ENCODE measurements at places on chromosomes 11 and 22.
A peak's percentile ranks its signal among the peaks of the same experiment; 100 is the strongest.

DNA sequence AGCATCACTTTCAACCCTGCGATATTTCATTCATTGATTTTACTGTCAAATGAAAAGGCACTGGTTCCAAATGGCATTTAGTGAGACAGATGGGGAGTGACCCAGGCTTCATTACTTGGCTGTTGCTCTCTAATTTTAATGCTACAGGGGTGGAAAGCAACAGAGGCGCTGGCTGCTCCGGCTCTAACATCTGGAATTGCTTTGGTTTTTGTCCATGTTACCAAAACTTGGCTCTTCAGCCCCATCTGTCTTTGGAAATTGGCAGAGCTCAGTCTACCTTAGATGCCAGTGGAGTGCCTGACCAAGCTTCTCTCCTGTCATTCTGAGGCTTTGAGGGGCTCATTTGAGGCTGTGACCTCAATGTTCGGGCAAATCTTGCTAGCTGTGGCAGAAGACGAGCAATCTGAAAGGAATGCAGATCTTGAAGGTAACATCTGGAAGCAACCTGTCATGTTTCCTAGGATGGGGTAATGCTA is 409.5 kb upstream of the SYN3 start:
- no peak for DNase-seq

- no peak for DNase-seq
Measured at GRCh38 chr11:102414559-102414958, 38.0 kb downstream of the TMEM123 start.

GRCh38 chr22:36765943-36766450 is 9.9 kb downstream of the IFT27 start:
- DNase-seq: no peak

- no peak for DNase-seq
Measured at GRCh38 chr11:68932358-68932757, 28.7 kb downstream of the IGHMBP2 start.

DNA sequence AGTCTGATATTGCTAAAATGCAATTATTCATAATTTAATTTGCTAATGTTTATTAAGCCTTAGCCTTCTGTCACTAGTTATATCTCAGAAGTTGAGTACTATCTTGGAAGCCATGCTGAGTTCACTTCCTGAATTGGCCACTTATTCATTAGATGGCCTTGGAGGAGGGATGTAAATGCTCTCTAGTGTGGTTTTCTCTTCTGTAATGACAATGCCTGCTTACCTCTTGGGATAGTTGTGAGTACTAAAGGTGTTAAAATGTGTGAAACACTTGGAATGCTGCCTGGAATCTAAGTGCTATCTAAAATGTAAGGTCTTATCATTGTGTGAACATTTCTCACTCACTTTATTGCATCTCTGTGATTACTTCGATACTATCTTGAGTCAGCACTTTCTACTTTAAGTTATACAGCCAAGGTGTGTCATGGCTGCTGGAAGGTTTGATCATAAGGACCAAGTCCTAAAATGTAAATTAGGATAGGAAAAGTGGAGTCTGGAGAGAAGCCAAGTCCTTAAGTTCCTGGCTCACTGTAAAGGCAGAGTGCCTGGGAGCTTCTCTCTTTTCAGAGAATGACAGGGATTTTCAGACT is 12.4 kb downstream of the GLYATL2 start:
- DNase-seq: no peak

DNA sequence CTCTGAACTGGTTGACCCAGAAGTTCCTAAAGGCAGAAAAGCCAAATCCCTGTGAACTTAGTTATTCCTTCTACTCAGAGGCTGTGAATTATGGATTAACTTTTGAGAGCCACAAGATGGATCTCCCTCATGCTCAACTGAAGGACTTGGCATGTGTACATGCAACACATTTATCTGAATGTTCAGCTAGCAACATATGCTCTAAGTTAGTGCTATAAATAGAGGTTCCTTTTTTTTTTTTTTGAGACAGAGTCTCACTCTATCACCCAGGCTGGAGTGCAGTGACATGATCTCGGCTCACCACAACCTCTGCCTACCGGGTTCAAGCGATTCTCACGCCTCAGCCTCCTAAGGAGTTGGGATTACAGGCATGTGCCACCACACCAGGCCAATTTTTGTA is 40.1 kb downstream of the EIF4ENIF1 start:
- DNase-seq: no peak

GRCh38 chr22:39463277-39463676 is 6.5 kb downstream of the MGAT3 start:
- no peak for DNase-seq

DNA sequence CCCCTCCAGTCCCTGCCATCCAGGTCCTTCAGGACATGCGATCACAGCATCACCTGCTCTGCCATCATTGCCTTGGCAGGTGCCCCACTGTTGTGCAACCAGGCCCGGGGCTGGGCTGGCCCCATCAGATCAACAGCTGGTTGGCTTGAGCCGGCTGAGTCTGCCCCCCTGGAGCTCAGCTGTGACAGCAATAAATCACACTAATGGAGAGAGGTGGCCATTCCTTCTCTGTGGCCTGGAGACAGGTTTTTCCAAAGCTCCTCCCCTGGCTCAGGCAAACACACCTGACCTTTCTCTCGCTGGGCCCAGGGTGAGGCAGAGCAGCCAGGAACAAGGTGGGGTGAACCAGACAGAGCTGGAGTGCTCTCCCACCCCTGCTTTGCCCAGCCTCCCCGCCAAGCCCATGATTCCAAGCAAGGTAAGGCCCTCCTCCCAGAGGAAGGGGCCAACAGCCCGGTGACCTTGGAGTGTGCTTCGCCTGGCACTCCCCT is 8.9 kb upstream of the FXYD2 start:
- DNase-seq: no peak

GRCh38 chr22:45462034-45462655 is 40.5 kb upstream of the FBLN1 start:
- no peak for DNase-seq

GRCh38 chr11:122634501-122634900 is 21.0 kb upstream of the UBASH3B start:
- no peak for DNase-seq

DNA sequence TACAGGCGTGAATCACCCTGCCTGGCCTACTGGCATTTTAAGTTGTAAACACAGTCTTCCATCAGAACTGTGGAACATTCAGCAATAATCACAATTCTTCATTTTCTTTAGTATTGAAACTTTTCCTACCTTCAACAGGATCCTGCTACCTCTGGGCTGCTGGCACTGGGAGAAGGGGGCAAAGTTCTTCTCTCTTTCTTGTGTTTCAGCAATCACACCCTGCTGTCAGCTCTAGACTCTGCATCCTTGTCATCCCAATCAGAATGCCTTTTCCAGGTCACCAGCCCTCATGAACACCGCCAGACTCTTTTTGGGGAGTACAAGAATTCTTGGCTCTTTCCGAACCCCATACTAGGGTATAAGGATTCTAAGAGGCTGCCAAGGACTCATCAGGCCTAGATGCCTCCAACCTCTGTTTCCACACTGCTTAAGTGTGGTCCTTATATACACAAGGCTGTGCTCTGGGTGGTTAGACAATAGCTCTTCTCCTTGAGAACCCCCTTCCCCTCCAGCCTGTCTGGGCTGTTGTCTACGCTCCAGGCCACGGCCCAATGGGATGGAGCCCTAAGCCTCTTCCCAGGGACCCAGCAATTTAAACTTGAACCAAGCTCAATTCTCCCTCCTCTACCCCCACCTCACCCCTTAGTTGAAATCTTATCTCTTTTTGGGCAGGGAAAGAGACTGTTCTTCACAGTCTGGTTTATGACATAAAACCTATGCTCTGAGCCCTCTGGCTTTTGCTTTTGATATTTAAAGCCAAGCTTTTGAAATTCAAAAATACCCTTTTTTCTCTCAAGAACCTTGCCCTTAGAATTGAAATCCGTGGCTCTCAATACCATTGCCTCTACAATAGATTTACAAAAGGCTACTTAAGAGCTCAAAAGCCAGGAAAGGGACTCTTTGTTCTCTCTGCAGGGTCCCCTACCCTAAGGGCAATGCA is 327.4 kb downstream of the BUD13 start:
- no peak for DNase-seq

- DNase-seq: no peak
Measured at GRCh38 chr11:124886978-124887666, 10.5 kb downstream of the ROBO4 start.

DNA sequence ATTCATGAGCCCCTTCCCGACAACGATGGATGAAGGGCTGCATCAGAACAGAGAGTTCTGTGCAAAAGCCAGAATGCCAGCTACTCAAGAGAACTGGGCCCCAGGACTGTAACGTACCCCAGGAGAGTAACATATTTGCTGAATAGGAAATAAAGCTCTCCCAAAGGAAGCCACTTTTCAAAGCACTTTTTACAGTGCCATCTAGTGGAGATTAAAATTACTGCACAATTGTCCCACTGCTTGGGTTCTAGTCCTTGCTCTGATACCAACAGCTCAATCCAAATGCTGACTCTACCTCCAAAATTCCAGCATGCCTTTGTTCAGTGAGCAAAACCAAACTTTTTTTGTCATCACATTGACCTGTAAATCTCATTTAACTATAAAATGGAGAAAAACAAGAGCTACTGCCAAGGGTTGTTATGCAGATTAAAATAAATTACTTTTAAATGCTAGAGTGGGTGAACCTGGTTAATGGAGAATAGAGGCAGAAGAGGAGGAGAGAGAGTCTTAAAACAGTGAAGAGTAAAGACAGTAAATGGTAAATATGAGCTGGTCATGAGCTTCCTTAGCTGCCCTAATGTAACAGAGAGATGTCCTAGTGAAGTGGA is 87.6 kb upstream of the FSHB start:
- DNase-seq: peak; percentile 55

GRCh38 chr11:37657645-37658044 is 1059.6 kb upstream of the RAG2 start:
- no peak for DNase-seq

GRCh38 chr22:22394591-22394990 is 114.0 kb downstream of the ZNF280B start:
- no peak for DNase-seq

DNA sequence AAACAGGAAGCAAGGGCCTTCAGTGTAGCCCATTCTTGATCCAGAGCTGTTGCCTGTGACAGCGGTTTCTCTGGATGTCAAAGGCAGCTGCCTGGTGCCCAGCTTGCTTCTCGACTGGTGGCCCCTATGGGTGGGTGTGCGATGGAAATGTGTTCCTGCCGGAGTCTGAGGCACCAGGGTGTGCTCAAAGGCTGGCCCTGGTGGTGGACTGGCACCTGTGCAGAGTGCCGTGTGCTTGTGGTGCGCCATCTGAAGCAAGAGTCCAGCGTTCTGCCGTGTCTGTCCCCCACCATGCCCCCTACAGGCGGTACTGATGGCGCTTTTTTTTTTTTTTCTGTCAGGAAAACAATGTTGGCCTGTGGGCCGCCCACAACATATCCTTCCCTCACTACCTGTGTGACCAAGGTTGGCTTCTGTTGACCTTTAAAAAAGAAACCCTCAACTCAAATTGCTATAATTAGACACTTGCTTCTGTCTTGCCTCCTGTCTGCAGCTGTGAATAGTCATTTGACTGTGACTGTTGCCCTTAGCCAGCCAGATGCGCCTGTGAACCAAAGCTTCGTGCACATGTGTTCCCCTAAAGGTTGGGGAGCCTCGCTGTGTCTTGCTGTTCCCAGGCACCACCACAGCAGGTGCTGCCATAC is 4.7 kb upstream of the RANBP1 start:
- peak; percentile 22 for DNase-seq

DNA sequence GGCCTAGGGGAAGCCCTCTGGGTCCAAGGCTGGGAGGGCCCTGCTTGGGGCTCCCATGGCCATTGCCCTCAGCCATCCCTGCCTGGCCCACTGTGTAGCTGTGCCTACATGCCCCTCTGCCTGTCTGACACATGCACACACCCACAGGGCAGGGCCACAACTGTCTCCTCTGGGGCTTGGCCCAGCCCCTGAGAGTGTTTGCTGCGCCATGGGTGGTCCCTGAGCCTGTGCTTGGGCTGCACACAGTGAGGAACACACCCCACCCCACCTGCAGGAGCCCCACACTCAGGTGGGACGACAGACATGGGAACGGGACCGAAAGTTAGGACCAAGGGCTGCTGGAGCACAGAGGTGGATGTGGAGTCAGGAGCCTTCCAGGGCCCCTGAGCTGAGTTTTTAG is 489.5 kb downstream of the TBC1D22A start:
- DNase-seq: no peak

DNA sequence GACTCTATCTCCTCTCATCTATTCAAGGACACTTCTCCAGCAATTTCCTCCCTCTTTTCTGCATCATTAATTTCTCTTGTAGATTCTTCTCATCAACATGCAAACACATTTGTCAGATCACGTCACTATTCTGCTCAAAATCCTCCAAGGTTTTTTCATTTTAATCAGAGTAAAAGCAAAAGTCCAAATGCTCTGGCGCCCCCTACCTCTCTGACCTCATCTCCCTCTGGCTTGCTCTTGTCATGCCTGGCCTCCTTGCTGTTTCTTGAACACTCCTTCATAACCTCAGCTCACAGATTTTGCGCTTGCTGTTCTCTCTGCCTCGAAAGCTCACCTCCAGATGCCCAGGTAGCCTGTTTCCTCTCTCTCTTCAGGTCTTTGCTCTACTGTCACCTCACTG is 22.4 kb downstream of the RTCB start:
- DNase-seq: no peak

DNA sequence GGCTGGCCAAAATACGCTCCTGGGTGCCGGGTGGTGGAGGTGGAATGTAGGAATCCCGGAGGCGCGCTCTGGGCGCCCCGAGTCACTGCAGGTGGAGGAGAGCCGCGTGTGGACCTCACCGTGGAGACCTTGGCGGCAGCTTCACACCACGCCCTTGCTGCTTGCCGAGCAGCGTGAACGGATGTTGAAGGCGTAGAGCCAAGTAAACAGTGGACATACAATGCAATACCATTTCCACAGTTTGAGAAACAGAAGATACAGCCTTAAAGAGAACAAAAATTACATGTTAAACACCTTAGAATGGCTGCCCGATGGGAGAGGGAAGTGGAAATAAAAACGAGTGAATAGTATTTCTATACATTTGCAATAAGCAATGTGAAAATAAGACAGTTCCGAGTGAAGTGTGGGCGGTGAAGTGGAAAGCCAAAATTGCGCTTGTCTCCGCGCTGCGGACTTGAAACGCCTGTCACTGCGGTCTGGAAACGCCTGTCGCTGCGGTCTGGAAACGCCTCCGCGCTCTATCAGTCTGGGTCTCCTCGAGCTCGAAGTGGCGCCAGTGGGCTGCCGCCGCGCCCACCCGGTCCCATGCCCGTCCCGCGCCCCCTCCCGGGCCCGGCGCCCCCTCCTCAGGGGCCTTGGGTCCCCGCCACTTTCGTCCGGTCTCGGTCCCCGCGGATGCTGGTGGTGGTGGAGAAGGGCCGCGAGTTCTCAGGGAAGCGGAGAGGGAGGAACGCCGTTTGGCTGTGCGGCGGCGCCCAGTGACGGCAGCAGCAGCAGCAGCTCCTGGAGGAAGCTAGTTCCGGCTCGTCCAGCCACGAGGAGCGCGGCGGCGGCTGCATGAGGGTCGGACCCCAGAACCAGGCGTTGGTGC is 1.6 kb downstream of the NCR3LG1 start:
- peak; percentile 50 for DNase-seq

Measured in NCI-H460 (cell line).